H54 (cell line): ENCODE measurements at places on chromosomes 11 and 22.
A peak's percentile ranks its signal among the peaks of the same experiment; 100 is the strongest.

DNA sequence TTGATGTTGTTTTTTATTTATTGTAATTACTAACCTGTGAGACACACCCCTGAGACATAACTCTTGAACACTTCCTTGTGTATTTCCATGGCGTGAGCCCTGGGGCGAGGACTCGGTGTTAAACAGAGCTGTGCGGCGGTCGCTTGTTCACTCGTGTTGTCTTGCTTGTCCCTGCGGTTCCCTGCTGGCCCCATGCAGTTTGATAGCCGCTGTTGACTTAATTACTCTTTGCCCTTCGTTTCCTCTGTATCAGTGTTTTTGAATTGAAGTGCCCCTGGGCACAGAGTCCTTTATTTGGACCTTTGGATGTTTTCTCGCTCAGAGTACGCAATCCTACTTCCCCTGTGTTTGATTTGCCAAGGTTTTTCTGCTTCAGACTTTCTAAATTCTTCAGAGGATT lies 52.7 kb downstream of the TBC1D22A start:
- DNase-seq = no peak

DNA sequence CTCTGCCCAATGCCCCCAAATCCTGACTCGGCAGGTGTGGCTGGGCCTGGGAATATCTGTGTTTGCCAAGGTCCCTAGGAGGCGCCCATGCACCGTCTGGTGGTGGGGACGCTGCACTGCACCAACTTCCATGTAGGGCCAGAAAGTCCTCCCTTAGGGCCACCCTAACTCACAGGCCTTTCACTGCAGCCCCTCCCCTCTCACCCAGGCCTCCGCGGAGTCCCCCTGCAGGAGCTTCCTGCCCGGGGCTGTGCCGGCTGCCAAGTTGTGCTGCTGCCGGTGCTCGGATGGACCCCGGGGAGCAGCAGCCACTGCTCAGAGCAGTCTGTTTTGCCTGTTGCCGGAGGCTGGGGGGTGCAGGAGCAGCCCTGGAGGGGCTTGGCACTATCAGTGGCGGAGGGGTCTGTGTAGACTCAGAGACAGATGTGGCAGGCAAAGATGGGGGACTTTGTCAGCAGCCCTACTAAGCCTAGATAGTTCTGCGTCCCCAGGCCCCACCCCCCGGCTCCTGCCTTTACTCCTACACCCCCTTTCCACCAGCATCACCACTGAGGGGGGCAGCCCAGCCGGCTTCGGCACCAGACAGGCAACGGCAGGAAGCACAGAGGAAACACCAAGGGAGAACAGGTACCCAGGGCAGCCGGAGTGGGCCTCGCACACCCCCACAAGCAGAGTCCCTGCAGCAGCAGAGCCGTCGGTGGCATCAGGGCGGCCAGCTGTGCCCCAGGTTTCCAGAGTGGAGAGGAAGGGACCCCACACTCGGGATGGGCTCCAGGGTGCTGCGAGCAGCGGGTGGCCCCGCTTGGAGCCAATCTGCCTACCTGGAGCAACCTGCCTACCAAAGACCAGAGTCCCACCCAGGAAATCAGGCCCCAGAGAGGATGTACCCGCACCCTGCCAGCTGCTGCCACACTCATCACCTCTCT lies 124.3 kb downstream of the TRIM29 start:
- DNase-seq = peak; percentile 41

- DNase-seq = no peak
Observed at GRCh38 chr22:39501644-39502108, 414 bp upstream of the MIEF1 start.

DNA sequence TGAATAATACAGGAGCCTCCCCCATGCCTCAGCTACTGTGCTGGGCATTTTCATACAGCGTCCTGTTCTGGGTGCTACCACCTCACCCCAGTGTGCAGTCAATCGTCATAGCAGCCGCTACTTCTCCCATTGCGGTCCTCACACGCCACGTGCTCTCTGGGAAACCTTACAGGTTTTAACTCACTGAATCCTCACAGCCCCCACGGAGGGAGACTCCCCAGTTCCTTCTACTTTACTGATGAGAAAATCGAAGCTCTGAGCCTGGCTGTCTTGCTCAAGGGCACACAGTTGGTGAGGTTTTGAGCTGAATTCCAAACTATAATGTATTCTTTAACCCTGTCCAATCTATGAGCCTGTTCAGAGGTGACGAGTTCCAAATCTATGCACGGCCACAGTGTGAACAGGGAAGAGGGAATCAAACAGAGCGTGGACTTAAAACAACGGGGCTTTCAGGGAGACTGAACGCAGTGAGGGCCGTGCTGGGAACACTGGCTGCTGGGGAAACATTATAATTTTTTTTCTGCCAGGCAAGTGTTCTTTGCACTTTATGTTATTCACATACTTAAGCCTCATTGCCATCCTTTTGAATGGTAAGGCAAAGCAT lies 421.5 kb downstream of the BRD1 start:
- no peak for DNase-seq

GRCh38 chr11:14764579-14765527 lies 121.2 kb downstream of the PDE3B start:
- no peak for DNase-seq

GRCh38 chr11:38814670-38815069 lies 2216.6 kb upstream of the RAG2 start:
- peak; percentile 30 for DNase-seq

DNA sequence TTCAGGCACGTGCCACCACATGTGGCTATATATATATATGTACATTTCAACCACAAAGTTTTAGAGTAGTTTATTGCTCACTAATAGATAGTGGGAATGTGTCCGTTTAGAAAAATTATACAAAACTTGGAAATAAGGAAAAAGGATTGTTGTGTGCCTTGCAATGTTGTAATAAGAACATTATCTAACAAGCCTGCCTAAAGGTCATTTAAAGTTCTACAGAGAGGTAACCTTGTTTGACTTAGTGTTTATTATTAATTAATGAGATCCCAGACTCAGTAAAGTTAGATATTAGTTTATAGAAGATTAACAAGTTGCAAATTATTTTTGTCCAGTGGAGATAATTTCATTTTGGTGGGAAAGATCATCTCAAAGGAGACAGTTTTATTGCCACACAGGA lies 5.5 kb upstream of the PATL1 start:
- DNase-seq = no peak

- no peak for DNase-seq
Observed at GRCh38 chr11:13045734-13046133, 36.6 kb downstream of the RASSF10 start.

DNA sequence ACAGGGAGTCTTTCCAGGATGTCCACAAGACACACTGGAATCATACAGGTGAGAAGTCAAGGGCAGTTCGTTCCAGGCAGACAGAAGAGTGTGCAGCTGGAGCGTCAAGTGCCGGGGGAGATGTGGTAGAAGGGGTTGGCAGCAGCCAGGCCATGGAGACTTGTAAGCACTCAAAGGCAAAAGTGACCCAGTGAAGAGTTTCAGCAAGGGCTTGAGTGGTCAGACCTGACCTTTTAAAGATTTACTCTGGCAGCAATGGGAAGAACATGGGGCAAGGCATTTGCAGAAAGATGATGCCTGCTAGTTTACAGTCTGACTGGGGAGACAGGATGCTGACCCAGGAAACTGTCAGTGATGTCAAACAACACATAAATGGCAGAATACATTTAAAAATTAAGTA lies 29.0 kb downstream of the P4HA3 start:
- no peak for DNase-seq

- DNase-seq = no peak
Observed at GRCh38 chr11:120759046-120759445, 247.5 kb downstream of the GRIK4 start.

DNA sequence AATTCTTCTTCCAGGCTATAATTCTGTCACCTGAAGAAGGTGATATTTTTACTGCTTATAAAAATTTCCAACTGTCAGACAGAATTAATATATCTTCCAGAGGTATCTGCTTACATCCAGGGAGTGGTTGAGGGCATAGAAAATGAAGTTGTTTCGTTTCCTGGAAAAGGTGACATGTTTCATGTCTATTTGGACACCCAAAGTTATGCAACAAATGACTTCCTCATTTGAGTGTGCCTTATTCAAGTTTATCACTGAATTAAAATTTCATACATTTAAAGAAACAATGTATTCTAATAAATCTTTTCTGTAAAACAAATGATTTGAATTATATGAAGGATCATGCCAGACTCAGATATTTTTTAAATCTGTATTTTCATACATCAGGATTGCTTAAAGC lies 8.5 kb upstream of the GRAMD1B start:
- DNase-seq = no peak
